ENCODE measurements at places on chromosomes 7 and 10.

GRCh38 chr10:20891338-20891714 lies 5.8 kb downstream of the NEBL start:
- peak; percentile 82 for DNase-seq

DNA sequence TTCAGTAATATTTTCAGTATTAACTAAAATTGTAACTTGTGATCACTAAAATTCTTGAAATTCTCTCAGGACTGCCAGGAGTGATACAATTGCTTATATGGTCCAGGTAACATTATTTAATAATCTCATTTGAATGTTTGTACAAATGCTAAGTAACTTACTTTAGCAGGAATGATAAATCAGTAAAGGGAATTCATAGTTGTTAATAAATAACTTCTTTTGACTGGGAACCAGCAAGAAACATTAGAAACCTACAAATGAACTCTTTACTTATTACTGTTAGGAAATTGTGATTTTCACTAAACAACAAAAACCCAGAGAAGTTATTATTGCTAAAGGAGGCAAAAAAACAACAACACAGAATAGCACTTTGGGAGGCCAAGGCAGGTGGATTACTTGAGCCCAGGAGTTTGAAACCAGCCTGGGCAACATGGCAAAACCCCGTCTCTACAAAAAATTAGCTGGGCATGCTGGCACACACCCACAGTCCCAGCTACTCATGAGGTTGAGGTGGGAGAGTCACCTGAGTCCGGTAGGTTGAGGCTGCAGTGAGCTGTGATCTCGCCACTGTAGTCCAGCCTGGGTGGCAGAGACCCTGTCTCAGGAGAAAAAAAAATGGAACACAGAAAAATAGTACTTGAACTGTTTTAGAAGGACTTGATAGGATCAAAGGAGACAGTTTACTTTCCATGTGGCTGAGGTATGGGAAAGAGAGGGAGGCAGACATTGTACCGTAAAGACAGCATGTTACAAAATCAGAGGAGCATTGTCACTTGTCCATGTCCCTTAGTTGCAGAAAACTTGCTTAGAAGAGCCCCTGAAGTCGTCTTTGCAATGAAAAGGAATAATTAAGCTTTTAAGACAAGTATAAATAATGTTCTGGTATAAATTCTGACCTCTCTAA lies 53.1 kb downstream of the SHOC2 start:
- no peak for DNase-seq

- no peak for DNase-seq
Measured at GRCh38 chr7:152403726-152404125, 32.1 kb downstream of the KMT2C start.

DNA sequence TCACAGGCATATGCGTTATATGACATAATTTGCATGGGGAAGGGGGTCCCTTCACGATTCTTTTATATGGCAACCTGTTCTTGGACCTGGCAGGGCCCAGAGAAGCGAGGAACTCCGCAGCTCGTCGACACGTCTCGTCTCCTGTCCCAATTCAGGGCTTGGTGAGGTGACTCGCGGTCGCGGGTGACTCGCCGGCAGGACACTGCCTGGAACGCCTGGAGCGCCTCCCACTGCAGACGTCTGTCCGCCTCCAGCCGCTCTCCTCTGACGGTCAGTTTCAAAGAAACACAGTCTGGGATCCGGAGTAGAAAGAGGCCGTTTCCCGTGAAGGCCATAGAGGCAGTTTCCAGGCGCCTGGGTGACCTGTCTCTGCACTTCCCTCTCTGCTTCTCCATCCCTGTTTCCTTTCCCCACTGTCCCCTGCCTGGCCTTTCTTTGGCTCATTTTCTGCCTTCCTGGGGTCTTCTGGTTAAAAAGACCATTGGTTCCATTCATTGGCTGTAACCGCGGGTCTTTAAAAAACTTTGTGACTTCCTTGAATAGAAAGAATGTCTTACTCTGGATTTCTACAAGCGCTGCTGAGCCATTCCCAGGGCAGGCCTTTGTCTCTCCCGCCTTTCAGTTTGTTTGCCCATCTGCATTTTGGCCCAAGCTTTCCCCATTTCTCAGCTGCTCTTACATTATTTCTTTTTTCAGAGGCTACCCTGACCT lies 1.2 kb downstream of the UPP1 start:
- DNase-seq: peak; percentile 35
